Hair follicular keratinocyte (primary cell): ENCODE measurements at places on chromosomes 5 and 9. TPM values are rescaled to one million over a fixed set of nuclear protein-coding genes. Genes with fewer than 3 reads are reported as not detected.

Gene ZNF483
- 1.2 and 2.2 TPM in 2 replicates for total RNA-seq

Gene EIF4E1B
- not detected in 2 replicates for total RNA-seq

Gene ANKRD31
- total RNA-seq = under 0.01 TPM in 1 of 2 replicates, not detected in the other

Gene NAIP
- total RNA-seq = 0.99 and 1.9 TPM in 2 replicates

Gene FAM78A
- 0.49 and 0.62 TPM in 2 replicates for total RNA-seq

Gene ERMP1
- 20.0 and 25.5 TPM in 2 replicates for total RNA-seq

Gene IL5
- total RNA-seq = not detected in 2 replicates

Gene FBP2
- total RNA-seq = not detected in 2 replicates

Gene ECSCR
- total RNA-seq = not detected in 2 replicates

Gene FREM1
- not detected in 2 replicates for total RNA-seq

Gene MARCHF3
- 1.5 and 2.1 TPM in 2 replicates for total RNA-seq

Gene PCDHB11
- not detected in 2 replicates for total RNA-seq

Gene SLC6A7
- total RNA-seq = not detected in 2 replicates

Gene GFI1B
- not detected in 2 replicates for total RNA-seq

Gene ANXA1
- 497 and 655 TPM in 2 replicates for total RNA-seq

Gene KIF20A
- 13.8 and 45.5 TPM in 2 replicates for total RNA-seq

Gene NKD2
- 0.47 TPM in 1 of 2 replicates, not detected in the other for total RNA-seq

Gene GRXCR2
- total RNA-seq = not detected in 2 replicates

Gene DRD1
- not detected in 2 replicates for total RNA-seq

Gene TPPP
- 0.49 and 0.94 TPM in 2 replicates for total RNA-seq

Gene DNM1
- 0.16 and 0.27 TPM in 2 replicates for total RNA-seq
